Retina (tissue), 1 donor: ENCODE measurements at places on chromosomes 5 and 9.

- DNase-seq: no peak
Measured at GRCh38 chr9:83440641-83441040, 97.6 kb downstream of the FRMD3 start.

GRCh38 chr5:163964671-163965070, 459.3 kb downstream of the MAT2B start:
- peak; percentile 18 for DNase-seq

GRCh38 chr9:14192556-14192955, 121.4 kb downstream of the NFIB start:
- DNase-seq: no peak

DNA sequence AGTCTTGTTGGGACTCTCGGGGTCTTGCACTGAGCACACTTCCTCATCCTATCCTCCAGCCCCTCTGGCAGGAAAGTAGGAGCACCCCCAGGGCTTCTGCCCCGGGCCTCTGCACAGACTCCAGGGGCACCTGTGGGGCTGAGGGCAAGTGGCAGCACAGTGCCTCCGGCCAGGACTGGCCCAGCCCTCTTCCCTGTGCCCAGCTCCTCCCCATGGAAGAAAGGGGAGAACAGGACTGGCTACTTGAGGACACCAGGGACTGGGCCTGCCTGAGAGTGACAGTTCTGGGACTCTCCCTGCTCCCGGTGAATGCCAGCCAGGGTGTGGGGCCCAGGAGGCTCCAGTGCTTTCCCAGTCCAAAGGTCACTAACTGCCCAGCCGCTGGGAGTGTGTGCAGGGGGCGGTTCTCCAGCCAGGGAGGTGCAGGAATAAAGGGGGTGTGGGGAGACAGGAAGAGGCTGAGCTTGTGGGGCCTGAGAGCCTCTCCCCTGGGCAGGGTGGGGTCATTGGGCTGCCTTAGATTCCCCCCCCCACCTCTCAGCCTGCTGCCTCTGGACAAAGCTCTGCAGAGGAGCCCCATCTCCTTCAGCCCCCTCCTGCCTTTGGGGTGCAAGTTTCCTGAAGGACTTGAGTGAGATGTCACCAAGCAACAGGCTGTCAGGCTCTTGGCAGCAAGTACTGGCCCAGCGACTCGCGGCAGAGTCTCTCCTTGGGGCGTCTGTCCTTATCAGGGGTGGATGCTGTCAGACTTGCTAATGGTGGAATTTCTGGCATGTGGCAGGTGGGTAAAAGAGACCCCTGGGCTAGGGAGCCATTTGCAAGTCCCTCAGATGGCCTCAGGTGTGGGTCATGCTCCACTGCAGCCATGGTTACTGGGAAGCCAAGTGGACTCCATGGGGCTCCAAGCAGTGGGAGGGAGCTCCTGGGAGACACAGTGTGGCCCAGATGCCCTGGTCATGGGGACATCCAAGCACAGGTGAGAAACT, 19.1 kb upstream of the JADE2 start:
- peak; percentile 45 for DNase-seq

DNA sequence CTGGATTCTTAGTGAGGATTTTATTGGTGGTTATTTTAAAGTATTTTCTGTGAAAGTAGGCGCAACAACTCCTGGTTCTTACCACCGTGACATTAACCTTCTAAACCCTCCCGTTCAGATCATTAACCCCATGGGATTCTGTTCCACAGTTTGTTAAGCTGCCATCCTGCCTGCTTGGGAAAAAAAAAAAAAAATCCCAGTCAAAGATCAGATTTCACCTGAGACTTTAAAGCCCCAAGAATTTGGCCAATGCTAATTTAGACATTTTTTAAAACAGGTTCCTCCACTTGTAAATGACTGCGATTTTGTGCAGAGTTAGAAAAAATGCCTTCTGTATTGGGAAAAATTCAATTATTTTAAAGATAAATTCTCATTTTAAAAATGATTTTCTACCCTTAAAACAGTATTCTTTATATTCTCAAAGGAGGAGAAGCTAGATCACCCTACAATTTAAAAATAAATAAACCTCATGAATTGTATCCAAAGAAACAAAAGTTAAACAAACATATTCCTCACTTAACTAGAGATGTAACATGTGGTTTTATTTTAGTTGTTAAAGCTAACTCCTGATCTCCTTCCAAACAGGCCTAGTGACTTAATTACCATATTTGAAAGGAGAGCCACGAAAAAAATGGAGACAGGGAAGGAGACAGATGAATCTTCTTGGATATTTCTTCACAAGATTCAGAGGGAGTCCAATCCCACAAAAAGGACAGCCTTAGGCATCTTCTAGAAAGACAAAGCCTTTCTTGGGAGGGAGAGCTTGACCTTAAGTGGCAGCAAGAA, 93.1 kb upstream of the IFNK start:
- DNase-seq: no peak

GRCh38 chr5:52378237-52378636, 409.5 kb upstream of the ITGA1 start:
- no peak for DNase-seq
